ENCODE measurements at places on chromosomes 1 and 21.

DNA sequence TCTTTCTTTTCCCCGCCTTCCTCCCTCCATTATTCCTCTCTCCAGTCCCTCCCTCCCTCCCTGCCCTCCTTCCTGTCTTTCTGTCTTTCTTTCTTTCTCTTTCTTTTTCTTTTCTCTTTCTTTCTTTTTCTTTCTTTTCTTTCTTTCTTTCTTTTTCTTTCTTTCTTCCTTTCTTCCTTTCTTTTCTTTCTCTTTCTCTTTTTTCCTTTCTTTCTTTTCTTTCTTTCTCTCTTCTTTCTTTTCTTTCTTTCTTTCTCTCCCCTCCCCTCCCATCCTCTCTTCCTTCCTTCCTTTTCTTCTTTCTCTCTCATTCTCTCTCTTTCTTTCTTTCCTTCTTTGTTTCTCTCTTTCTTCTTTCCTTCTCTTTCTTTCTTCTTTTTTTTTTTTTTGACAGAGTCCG is 402.2 kb upstream of the PLXNA2 start:
- DNase-seq, result no peak

DNA sequence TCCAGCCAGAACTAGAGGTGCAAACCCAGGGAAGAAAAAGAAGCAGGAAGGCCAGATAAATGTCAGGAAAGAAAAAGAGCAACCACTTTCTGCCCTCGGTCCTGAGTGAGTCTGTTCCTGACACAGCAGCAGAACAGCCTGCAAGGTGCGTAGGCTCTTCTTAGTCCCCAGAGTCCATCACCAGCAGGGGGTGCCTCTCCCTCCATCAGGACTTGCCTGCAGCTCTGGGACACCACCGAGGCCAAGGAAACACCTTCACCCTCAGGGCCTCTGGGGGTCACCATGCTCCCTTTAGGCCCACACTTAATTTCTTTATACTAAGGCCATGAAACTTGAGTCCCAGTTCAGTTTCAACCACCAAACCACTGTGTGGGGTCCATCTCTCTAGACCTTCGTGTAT is 43.7 kb upstream of the NFASC start:
- DNase-seq, result no peak

DNA sequence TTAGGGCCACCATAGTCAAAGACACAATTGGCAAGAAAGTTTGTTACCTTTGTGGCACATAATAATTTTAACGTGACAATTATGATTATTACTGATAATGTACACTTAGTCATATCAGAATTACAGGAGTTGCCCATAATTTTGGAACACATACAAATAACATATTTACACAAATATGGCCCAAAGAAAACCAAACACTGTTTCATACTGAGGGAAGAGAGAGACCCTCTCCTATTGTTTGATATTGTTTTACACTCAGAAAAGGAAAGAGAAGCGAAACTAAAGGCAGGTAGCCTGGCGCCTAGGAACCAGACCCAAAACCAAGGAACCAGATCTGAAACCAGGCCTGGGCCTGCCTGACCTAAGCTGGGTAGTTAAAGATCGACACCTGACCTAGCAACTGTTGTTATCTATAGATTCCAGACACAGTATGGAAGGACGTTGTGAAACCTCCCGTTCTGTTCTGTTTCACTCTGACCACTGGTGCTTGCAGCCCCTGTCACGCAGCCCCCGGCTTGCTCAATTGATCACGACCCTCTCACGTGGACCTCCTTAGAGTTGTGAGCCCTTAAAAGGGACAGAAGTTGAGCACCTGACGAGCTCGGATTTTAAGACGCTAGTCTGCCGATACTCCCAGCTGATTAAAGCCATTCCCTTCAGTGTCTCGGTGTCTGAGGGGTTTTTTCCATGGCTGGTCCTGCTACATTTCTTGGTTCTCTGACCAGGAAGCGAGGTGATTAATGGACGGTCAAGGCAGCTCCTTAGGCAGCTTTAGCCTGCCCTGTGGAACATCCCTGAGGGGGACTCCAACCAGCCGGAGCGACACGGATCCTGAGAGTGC is 27.9 kb downstream of the C1orf115 start:
- DNase-seq, result no peak

DNA sequence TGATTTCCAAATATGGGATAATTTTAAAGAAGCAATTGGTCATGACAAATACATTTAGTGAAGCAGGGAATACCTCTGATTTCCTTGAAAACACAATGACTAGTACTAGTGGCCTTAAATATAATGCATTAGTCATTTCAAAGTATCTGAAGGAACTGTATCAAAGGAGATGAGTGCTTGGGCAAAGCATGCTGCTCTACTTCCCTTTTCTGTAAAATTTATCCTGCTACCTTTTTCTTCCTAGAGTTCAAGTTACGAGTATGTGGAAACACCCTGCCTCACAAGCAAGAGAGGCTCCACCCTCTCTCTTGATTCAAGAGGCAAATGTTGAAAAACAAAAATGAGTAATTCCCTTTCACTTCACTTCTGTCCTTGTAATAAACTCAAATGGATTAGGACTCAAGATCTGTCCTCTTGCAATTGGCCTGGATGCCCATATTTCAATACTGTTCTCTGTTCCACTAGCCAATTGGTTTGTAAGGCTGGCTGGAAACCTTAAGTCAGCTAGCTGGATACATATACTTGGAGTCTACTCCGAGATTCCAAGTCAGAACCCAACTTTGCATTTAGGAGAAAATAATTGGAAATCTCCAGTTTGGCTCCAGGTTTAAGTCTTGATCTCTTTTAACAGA is 92.5 kb downstream of the CDC42BPA start:
- no peak for DNase-seq

DNA sequence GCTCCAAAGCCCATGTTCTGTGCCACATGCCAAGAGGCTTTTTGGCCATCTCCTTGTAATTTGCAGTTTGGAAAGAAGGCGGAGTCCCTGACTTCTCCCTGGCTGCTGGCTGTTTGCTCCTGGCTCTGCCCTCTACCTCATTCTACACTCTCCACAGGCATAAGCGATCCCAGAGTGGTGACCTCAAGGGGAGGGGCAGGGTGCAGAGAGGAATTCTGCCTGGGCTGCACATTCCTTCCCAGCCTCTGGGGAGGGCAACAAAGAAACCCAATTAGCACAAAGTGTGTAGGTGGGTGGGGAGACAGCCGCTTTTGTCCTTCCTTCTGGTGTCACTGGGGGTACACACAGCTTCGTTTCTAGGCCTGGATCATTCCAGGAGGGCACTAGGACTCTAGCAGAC is 95.3 kb downstream of the HIVEP3 start:
- no peak for DNase-seq

GRCh38 chr1:228510101-228510802 is 23.1 kb downstream of the RNF187 start:
- DNase-seq, result no peak

DNA sequence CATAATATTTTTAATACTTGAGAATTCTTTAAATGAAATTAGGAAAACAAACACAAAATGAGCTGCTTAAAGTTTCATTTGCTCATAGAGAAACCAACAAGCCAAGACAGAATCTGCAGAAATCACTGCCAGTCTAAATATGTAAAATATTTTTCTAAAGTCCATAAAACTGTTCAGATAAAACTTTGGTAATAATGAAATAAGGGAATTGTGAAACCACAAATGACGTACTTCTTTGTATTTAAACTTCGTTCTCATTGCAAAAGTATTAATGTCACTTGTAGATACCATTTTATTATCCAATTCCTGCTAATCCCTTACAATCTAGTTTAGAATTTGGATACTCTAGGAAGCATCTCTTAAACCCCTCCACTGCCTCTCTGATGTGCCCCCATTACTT is 234.5 kb upstream of the NEGR1 start:
- DNase-seq, result no peak

DNA sequence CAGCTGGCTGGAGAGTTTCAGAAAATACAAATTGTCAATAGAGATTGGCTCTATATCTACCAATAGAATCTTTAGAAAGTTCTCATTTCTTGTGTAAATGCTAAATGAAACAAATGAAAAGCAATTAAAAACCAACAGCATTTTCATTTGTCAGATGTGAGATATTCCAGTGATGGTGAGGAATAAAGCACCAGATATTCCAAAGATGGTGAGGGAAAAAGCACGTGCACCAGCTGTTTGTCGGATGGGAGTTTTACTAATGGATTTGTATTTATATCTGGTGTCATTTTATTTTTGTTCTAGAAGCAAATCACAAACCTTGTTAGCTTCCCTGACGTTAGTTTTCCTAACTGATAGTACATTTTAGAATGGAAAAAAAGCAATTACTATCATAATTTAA is 188.8 kb downstream of the PCP4 start:
- DNase-seq, result no peak

GRCh38 chr1:114384922-114385321 is 126.1 kb downstream of the TRIM33 start:
- no peak for DNase-seq

DNA sequence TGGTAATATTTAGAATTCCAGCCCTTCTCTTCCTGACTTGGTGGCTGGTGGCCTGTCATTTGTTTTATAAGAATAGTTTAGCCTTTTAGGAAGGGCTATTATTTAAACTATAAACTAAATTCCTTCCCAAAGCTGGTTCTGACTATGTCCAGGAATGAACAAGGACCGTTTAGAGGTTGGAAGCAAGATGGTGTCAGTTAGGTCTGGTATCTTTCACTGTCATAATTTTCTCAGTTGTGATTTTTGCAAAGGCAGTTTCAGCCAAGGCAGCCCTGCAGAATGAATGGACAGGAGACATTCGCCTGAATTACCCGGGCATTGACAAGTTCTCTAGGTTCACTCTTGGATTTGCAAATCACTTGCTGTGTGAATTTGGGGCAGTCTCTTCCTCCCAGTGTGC is 67.2 kb downstream of the TLR5 start:
- DNase-seq, result no peak

DNA sequence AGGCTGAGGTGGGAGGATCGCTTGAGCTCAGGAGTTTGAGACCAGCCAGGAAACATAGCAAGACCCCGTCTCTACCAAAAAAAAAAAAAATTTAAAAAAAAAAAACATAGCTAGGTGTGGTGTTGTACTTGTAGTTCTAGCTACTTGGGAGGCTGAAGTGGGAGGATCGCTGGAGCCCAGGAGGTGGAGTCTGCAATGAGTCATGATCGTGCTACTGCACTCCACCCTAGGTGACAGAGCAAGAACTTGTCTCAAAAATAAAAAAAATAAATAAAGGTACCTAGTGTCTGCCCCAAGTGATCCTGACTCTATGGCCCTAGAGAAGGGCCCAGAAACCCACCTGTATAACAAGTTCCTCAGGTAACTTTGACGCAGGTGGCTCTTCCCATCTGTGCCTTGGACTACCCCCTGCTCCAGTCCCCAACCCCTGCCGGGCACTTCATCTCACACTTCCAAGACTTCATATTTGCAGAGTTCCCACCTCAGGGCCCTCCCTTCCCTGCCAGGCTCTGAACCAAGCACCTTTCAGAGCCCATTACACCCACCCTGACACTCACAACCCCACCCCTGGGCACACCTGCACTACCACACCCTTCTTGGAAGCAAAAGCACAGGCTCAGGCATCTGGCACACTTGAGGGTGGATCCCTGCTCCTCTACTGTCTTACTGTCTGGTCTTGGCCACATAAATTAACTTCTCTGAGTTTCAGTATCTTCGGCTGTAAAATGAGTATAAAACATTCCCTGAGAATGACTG is 80.2 kb upstream of the KLHDC7A start:
- no peak for DNase-seq

DNA sequence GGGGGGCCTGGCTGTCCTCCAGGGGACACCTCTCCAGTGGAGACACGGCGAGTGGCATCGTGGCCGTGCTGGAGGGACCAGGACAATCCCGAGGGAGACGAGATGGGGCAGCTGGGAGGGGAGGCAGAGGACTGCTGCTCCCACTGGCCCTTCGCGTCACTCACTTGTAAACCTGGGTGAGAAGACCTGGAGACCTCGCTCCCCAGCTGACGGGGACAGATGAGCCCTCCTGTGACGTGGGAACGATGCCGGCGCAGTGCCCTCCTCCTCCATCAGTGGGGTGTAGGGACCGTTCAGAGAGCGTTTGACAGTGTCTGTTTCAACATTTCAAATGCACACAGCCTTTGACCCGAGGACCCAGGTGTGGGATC is 4.6 kb downstream of the SPATC1L start:
- DNase-seq, result no peak

GRCh38 chr1:29398431-29398830 is 162.1 kb downstream of the PTPRU start:
- no peak for DNase-seq

DNA sequence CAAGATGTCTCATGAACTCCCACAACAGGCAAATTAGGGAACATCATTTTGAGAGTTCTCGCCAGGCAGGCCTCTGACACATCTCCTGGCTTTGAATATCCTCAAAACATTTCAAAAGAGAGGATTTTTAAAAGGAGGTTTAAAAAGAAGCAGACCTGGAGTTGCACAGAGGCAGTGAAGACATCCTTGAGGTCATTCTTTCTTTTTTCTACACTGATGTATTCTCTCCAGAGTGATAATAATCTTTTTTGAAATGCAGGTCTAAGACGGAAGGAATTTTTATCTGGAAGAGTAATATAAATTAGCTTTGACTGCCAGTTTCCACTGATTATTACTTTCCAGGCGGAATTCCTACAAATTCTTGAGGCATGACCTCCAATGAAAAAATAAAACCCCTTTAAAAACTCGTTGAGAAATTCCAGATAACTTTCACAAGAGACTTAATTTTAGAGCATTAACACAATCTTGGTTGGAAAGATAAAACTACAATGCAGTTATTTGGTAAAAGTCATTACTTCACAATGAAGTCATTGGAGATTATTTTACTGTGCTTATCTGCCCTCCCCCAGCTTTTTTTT is 125.0 kb downstream of the LYPLAL1 start:
- no peak for DNase-seq

- DNase-seq, result no peak
These were observed 44.0 kb downstream of the PTAFR start for GRCh38 chr1:28132171-28133167.

DNA sequence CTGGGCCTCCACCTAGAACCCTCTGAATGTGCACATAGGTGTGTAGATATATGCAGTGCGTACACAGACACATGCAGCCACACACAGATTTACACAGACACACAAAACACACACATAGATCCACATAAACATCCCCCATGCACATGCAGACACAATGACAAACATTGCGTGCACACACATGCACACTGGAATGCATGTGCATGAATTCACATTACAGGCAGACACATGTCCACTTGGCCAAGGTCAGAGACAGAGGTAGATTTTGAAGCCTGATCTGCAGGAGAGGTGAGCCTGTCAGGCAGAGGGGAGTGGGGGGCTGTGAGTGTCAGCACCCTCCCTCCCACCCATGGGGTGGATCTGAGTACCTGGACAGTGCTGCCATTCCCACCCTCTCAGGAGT is 338.5 kb downstream of the PTPRU start:
- no peak for DNase-seq

DNA sequence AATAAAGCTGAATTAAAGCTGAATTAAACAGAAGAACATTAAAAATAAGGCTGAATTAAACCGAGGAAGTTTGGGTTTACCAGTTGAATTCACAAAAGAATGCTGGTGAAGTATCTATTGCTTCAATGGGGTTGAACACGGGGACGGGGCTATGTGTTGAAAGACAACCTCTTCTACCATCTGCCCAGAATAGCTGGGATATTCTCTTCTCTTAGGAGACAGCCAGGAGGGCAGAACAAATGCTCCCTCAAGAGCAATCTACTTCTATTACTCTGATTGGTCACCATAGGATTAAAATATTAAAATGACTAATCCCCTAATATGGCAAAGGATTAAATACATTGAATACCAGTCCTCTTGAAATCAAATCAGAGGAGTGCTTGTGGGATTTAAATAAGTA is 68.4 kb downstream of the LPGAT1 start:
- no peak for DNase-seq

- DNase-seq, result no peak
These were observed 240.2 kb upstream of the PTBP2 start for GRCh38 chr1:96481409-96481808.

Data from midbrain (tissue), 1 donor.